Mesenteric fat pad (tissue), 1 donor: ENCODE measurements at places on chromosomes 1 and 21. TPM values are rescaled to one million over a fixed set of nuclear protein-coding genes. Genes with fewer than 3 reads are reported as not detected.

The OR14K1 gene
- not detected for total RNA-seq

- no peak for DNase-seq
Observed at GRCh38 chr1:35136780-35137179, 56.2 kb downstream of the SFPQ start.

GRCh38 chr1:116006486-116006964 lies 30.2 kb downstream of the SLC22A15 start:
- DNase-seq, result no peak

The KCNJ6 gene
- not detected for total RNA-seq

The FABP3 gene
- 9.1 TPM for total RNA-seq
